ENCODE measurements at places on chromosomes 2 and 18.

DNA sequence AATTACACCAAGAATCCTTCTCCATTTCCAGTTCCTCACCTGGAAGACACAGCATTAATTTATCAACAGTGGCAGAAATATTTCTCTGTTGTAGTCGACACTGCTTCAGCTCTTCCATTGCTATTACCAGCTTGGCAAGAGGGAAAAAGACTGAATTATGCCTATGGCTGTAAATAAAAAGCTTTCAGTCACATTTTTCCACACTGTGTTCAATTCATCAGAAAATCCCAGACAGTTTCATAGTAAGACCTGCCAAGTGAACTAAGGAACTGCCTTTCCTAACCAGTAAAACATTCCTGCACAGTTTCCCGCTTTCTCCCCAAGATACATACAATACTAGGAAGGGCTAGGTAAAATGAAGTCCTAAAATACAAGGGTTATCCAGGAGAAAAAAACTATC, 94.7 kb downstream of the EXOC6B start:
- DNase-seq: no peak

- no peak for DNase-seq
These were observed 45.8 kb downstream of the LDLRAD4 start for GRCh38 chr18:13264091-13265007.

GRCh38 chr2:164922134-164922533, 33.2 kb downstream of the SLC38A11 start:
- no peak for DNase-seq

GRCh38 chr2:230691005-230691647, 21.5 kb upstream of the CAB39 start:
- no peak for DNase-seq

- no peak for DNase-seq
These were observed 41.6 kb downstream of the GPR155 start for GRCh38 chr2:174445248-174445647.

DNA sequence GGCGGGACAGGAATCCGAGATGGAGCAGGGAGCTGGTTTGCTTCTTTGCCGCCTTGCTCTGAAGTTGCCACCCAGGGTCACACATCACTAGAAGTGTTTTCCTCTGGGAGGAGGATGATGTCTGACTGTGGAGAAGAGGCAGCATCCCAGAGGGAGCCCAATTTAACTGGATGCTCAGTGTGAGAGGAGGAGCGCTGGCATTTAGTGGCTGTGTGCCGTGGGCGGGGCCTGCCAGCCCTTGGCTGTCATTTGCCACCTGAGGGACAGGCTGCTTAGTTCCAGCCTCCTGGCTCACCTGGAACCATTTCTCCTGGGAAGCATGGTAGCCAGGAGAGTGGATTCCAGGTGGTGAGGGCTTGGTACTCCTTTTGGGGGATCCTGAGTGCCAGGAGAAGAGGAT, 9.6 kb downstream of the B3GNT2 start:
- DNase-seq: no peak

GRCh38 chr2:26270373-26270772, 25.6 kb downstream of the HADHB start:
- DNase-seq: no peak

- DNase-seq: peak; percentile 69
These were observed 54.5 kb downstream of the SCN2A start for GRCh38 chr2:165293440-165294420.

- no peak for DNase-seq
These were observed 229.2 kb downstream of the GLI2 start for GRCh38 chr2:120964819-120965218.

Data from GM12864 (cell line).